ENCODE measurements at places on chromosomes 7 and 10. TPM values are rescaled to one million over a fixed set of nuclear protein-coding genes. Genes with fewer than 3 reads are reported as not detected.

The ABCB4 gene
- 1.1 TPM for total RNA-seq

The HOXA6 gene
- total RNA-seq = 4.5 TPM

The ELMO1 gene
- 6.2 TPM for total RNA-seq

The CYP3A4 gene
- total RNA-seq = not detected

- no peak for DNase-seq
Measured at GRCh38 chr10:101597091-101597900, 9.2 kb downstream of the DPCD start.

- no peak for DNase-seq
Measured at GRCh38 chr10:110226926-110227641, 19.7 kb downstream of the MXI1 start.

GRCh38 chr10:59709395-59710125, at the start of gene SLC16A9:
SLC16A9 (minus strand) TSS chr10:59709850; CDS start chr10:59684291, 25,559 bp downstream.
- DNase-seq = peak; percentile 60

DNA sequence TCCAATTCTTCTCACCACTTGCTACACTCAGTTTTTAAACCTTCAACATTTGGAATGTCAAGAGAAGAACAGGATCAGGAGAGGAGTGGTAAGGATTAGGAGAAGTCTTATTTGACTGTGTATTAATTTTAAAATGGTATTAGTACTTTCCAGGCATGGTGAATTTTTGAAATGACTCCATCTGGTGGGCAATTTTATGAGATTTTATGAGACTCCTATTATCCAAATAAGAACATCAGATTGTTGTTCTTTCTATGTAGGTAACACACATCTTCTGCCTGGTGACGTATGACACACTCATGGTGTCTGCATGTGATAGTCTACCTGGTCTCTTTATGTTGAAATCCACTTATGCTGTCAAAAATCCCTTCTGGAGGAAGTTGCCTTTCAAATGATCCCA, 51.0 kb downstream of the SLC13A1 start:
- peak; percentile 18 for DNase-seq

DNA sequence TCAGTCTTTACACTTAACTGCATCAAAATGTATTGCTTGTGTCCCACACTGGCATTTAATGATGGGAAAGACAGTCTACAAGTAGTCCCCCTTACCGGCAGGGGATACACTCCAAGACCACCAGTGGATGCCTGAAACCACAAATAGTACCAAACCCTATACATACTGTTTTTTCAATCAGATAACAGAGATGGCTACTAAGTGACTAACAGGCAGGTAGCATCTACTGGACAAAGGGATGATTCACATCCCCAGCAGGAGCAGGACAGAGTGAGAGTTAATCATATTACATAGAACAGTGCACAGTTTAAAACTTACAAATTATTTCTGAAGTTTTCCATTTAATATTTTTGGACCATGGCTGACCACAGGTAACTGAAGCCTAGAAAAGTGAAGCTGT, 13.2 kb downstream of the TMEM243 start:
- peak; percentile 50 for DNase-seq

- DNase-seq = no peak
Measured at GRCh38 chr7:157234271-157234670, 95.5 kb downstream of the UBE3C start.

GRCh38 chr7:8227261-8227660, 34.7 kb downstream of the ICA1 start:
- DNase-seq = no peak

DNA sequence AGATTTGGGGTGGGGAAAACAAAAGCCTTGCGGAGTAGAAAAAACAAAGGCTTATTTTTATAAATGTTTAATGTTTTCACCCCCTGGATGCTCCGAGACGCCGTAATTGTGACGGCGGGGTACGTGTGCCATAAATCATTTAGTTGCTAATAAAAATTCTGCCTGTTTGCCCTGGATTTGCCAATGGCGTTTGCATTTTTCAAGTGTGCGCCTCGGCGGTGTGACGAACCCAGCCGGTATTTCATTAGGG, 2.5 kb upstream of the TNRC18 start:
- DNase-seq = peak; percentile 52

GRCh38 chr7:80666376-80666775, 27.9 kb downstream of the CD36 start:
- DNase-seq = no peak

GRCh38 chr7:94247970-94248369, 146.7 kb upstream of the COL1A2 start:
- no peak for DNase-seq

GRCh38 chr10:109920016-109920415, 3.3 kb downstream of the XPNPEP1 start:
- DNase-seq = no peak

- peak; percentile 51 for DNase-seq
Measured at GRCh38 chr7:132488634-132489302, 87.5 kb downstream of the PLXNA4 start.

GRCh38 chr7:27187475-27188385, 2.7 kb upstream of the HOXA11 start:
- DNase-seq = no peak

- DNase-seq = no peak
Measured at GRCh38 chr7:97372882-97373281, 255.4 kb downstream of the SDHAF3 start.

GRCh38 chr7:41925946-41926345, 223.1 kb upstream of the INHBA start:
- DNase-seq = no peak

- no peak for DNase-seq
Measured at GRCh38 chr7:44309271-44310091, 15.9 kb downstream of the CAMK2B start.
